ENCODE measurements at places on chromosomes 2 and 18.

DNA sequence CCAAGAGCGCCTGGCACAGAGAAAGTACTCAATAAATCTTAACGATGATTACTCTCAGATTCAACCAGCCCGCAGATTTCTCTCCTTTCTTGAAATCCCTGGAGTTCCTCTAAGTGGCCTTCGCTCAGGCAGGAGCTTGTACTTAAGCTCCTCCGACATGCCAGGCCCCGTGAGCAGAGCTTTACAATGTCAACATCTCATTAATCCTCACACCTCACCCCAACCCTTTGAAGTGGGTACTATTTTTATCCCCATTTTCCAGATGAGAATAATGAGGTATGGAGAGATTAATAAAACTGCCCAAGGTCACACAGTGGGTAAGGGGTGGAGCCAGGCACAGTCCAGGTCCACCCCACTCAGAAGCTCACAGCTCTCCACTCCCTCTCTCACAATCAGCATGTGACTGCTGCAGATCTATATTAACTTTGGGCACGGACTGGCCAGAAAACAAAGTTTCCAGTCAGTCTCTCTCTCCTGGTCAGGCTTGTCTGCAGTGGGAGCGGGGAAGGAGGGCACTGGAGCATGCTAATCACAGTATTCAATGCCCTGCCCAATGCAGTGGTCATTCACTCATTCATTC, 18.0 kb downstream of the DNMT3A start:
- DNase-seq = no peak

GRCh38 chr2:5691221-5691984, 781 bp upstream of the SOX11 start:
- no peak for DNase-seq

- no peak for DNase-seq
Measured at GRCh38 chr2:219122202-219122980, 38.2 kb downstream of the NHEJ1 start.

DNA sequence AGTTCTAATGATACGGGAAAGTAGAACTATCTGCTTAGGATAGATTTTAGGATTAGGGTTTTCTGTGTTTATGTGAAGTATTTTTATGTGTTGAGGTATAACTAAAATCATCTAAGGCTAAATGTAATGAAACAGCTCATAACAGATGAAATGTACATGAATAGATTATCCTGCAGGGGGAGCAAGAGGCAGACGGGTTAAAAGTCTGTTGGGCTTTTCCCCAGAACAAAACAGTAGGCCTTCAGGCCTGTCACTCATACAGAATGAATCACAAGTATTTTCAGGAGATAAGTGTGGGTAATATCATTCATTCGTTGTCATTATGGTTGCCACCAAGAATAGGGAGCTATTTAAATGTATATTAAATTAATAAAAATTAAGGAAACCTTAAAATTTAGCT, 107.9 kb upstream of the IL1R2 start:
- no peak for DNase-seq

DNA sequence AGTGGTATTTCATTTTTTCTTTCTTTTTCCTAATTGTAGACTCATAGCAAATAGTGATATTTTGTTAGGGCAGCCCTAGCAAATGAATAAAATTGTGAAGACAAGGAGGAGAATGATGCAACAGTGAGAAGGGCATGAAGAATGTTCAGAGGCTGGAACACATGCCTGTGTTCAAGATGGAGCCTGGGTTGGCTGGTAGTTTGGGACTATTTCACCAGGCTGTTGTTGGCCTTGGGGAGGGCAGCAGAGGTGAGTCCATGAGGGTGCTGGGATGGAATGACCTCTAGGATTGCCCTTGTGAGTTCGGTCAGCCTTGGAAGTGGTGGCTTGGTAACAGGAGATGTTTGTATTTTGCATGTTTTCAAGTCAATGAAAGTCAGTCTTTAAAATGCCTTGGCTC, 10.1 kb upstream of the CDC42EP3 start:
- DNase-seq = no peak

- no peak for DNase-seq
Measured at GRCh38 chr2:53036196-53036595, 731.4 kb upstream of the CHAC2 start.

- no peak for DNase-seq
Measured at GRCh38 chr2:227804975-227805374, 8.7 kb upstream of the CCL20 start.

GRCh38 chr18:45085916-45086624, 405.4 kb downstream of the SETBP1 start:
- DNase-seq = no peak

GRCh38 chr2:205728366-205728765, 46.1 kb downstream of the NRP2 start:
- DNase-seq = no peak

GRCh38 chr2:64491426-64491825, 32.7 kb upstream of the AFTPH start:
- DNase-seq = no peak

DNA sequence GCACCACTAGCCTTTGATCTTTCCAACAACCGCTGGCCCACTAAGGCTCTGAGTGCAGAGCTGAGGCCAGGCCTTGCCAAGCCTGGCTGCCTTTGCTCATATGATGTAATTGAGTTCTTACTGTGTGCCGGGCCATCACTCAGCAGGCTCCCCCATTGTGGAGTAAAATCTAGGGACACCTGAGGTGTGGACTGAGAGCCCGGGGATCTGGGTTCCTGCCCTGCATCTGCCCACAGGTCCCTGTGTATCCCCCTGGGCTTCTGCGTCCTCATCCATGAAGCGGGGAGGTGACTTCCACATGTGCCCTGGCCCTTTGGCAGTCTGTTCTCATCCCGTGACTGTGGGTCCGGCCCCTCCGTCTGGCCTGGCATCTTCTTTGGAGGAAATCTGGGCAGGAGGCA, 33.8 kb downstream of the GREB1 start:
- no peak for DNase-seq

GRCh38 chr18:10727477-10727876, 201.7 kb downstream of the NAPG start:
- no peak for DNase-seq

GRCh38 chr2:237280229-237280628, 133.7 kb downstream of the COL6A3 start:
- DNase-seq = no peak

DNA sequence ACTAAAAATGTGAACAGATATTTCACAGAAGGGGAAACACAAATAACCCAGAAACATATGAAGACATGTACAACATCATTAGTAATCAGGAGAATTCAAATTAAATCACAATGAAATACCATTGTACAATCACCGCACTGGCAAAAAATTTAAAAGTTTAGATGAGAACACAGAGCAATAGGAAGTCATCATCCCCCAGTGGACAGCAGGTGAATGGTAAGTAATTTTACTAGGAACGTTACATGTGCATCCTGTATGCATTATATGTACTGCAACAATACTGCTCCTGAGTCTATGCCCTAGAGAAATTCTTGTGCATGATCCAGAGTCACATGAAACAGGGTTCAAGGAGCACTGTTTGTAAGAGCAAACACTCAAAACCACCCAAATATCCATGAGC, 713.8 kb downstream of the NRXN1 start:
- no peak for DNase-seq

- no peak for DNase-seq
Measured at GRCh38 chr2:82478641-82479040, 1980.4 kb downstream of the SUCLG1 start.

GRCh38 chr2:235160281-235160810, 208.5 kb downstream of the SH3BP4 start:
- DNase-seq = no peak

DNA sequence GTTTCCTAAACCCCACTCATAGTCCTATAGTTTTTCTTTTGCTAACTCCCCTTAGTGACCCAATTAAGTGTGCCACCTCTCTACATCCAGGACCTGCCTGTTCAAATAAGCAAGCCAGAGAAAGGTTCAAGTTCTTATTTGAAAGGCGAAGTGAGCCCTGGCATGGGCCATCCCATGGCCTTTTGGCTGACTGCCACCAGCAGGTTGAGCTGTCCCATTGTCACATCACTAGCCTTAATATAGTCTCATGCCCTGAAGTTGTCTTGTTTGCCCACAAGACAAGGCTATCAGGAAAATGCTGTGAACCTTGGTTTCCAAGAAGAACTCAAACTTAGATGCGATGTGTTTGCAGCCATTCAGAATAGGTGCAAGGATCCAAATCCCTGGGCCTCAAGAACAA, 158.8 kb downstream of the SH3RF3 start:
- DNase-seq = no peak

- DNase-seq = no peak
Measured at GRCh38 chr18:5284808-5285207, 10.7 kb downstream of the ZBTB14 start.

DNA sequence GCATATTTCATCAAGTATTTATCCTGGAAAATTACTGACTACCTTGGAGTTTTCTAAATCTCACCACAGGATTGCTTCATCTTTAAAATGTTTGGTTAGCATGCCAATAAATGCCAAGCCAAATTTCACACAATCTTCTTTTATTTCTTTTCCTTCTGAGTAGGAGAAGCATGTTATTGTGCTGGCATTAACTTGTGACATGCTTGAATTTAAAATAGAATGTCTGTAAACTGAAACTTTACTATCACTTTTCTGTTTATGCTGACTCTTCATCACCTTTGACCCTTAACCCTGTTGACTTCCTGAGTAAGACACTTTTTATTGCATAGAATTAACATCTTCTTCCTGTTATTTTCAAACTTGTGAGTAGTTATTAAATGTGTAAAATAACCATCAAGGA, 56.2 kb upstream of the LRRTM4 start:
- no peak for DNase-seq

- DNase-seq = no peak
Measured at GRCh38 chr2:102245266-102246151, 58.7 kb downstream of the IL1RL2 start.

- DNase-seq = no peak
Measured at GRCh38 chr2:105052773-105053172, 14.9 kb downstream of the MRPS9 start.

DNA sequence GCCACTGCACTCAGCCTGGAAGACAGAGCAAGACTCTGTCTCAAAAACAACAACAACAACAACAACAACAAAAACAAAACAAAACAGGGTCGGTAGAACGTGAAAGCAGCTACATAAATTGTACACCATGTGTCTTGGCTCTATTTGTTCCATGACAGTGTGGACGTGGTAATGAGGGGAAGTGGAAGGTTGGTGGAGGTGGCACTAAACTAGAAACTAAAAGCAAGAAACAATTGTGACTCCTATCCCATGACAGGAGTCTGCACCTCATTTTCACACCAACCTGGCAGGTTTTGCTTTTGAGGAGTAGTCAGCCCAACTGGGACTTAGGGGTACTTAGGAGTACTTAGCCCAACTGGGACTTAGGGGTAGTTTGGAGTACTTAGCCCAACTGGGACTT, 62.5 kb upstream of the MRPS9 start:
- no peak for DNase-seq

- DNase-seq = no peak
Measured at GRCh38 chr2:229873123-229873581, 48.7 kb downstream of the TRIP12 start.

GRCh38 chr2:100197631-100198153, 55.3 kb upstream of the AFF3 start:
- DNase-seq = no peak

DNA sequence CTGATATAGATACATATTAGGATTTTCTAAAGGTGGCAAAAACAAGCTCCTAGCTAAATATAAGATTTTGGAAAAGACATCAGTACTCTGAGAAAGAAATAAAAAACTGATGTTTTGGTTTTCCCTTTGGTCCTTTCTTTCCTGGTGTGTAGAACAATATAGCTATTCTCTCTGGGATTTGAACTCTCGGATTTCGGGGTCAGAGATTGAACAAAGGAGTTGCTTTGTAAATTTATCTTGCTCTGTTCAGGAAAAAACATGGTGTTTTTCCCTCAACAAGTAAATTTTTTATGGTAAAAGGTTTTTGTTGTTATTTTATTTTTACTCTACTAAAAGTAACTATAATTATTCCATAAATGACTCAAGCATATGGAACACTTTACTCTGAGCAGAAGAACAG, 889.3 kb downstream of the ERBB4 start:
- no peak for DNase-seq

GRCh38 chr2:145600811-145601210, 1080.9 kb upstream of the ZEB2 start:
- DNase-seq = no peak

DNA sequence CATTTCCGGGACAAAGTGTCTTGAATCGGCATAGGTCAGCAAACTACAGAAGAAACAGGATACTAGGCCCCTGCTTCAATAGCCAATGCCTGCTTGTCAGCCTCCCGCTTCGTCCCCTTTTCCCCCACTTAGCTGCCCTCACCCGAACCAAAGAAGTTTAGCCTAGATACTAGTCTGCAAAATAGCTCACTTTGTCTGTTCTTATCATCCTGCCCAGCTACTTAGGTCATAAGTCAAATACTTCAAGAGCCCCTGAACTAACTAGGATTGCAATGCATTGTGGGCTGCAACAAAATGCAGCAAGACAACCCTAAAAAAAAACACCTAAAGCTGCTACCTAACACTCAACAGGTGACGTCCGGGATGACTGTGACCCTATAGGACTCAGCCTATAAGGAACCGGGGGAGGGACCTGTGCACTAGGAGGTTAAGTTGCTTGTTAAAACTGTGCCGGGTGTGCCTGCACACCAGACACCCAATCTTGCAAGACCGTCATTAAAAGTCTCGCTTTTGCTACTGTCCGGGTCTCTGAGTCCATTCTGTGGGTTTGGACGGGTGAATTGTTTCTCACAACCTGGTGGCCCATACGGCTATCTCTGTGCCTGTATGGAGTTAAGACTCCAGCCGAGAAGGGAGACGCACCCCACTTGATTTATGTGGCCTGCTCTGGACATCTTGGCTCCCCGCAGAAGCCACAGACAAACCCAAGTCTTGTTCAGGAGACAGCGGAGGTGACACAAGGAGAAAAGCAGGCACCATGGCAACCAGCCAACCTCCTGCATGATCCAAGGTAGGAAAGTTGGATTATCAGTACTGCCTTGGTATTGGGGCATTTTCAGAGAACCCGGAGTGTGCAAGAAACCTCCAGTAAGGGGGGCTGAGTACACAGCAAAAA, 105.9 kb downstream of the HIBCH start:
- DNase-seq = no peak

- no peak for DNase-seq
Measured at GRCh38 chr2:229749779-229750178, 35.4 kb upstream of the DNER start.

DNA sequence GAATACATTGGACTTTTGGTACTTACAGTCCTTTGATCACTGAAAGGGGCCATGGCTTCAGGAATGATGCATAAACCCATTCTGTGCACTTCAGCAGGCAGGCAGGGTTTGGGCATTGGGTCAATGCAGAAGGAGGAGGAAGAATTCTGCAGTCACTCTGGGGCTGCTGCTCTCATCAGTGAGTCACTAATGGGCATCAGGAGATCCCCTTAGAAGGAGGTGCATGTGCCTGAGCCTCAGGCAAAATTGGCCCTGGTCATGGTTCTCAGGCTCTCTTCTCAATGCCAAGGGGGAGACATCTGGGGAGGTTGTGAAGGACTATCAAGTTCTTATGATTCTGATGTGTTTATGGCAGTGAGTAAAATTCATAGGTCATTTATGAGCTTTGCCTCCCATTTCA, 52.0 kb upstream of the TNP1 start:
- no peak for DNase-seq

GRCh38 chr2:190646780-190647522, 1.9 kb upstream of the NAB1 start:
- no peak for DNase-seq

GRCh38 chr18:9839853-9840252, 45.9 kb upstream of the TXNDC2 start:
- DNase-seq = no peak
